ENCODE measurements at places on chromosomes 13 and 19.

- DNase-seq = no peak
These were observed 214.4 kb downstream of the RAP2A start for GRCh38 chr13:97648171-97648880.

DNA sequence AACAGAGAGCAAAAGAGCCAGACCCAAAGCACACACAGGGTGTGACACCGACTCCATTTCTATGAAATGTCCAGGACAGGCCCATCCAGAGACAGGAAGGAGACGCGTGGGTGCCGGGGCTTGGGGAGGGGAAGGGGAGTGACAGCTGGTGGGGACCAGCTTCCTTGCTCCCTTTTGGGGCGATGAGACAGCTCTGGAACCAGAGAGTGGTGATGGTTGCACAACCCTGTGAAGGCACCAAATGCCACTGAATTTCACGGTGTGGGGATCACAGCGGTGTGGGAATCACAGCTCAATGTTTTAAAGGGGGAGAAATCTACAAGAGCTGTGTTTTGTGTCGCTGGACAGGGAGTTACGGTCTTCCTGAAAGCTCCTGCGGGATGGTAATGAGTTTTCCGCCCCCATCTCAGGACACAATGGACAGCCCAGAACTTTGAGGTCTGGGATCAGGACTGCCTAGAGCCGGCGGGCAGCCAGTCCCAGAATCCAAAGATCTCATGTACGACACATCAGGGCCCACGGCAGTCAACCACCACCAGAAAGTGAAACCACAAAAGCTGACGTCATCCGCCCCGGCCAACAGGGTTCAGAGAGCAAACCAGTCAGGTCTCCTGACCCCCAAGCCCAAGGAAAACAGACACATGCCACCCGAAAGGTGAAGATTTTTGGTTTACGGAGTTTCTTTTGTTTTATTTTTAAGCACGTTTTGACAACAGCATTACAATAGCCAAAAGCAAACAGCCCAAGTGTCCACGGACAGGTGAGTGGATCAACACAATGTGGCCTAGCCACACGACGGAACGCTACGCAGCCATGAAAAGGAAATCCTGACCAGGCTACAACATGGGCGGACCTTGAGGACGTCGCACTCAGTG lies 7.3 kb downstream of the SGTA start:
- no peak for DNase-seq

DNA sequence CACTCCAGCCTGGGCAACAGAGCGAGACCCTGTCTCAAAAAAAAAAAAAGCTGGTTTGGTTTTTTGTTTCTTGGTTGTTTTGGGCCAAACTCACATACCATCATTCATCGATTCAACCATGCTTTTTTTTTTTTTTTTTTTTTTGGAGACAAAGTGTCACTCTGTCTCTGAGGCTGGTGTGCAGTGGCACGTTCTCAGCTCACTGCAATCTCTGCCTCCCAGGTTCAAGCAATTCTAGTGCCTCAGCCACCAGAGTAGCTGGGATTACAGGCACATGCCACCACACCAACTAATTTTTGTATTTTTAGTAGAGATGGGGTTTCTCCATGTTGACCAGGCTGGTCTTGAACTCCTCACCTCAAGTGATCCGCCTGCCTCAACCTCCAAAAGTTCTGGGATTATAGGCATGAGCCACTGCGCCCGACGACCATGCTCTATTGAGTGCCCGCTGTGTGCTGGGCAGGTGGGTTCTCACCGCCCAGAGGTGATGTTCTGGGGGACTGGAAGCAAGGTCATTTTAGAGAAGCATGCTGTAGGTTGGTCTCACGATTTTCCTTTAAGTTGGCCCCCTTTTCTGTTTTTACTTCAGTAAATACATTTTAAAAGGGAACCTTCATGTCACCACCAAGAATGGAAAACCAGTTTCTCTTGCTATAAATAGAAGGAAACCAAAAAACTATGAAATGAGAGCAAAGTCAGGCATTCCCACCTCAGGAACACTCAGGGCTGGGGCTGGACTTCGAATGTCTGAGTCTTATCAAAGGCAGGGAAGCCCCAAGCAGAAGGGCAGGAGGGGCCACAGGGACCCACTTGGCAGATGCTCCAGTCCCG lies 8.3 kb upstream of the JUND start:
- no peak for DNase-seq

DNA sequence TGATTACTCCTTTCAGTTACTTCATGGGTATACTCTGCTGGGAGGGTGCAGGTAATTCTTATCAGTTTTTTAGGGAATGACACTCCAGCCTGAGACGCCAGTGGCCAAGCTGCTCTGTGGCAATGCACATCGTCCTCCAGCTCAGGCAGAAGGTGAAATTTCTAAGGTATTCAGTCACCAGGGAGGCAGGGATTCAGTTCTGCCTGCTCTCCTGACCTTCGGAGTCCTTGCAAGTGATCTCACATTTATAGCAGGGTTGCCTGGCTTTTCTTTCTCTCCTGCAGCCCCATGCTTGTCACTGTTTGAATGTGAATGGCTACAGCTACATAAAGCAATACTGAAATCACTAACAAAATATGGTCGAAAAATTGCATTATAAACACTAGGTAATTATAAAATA lies 1447.5 kb downstream of the EFNB2 start:
- DNase-seq = no peak

DNA sequence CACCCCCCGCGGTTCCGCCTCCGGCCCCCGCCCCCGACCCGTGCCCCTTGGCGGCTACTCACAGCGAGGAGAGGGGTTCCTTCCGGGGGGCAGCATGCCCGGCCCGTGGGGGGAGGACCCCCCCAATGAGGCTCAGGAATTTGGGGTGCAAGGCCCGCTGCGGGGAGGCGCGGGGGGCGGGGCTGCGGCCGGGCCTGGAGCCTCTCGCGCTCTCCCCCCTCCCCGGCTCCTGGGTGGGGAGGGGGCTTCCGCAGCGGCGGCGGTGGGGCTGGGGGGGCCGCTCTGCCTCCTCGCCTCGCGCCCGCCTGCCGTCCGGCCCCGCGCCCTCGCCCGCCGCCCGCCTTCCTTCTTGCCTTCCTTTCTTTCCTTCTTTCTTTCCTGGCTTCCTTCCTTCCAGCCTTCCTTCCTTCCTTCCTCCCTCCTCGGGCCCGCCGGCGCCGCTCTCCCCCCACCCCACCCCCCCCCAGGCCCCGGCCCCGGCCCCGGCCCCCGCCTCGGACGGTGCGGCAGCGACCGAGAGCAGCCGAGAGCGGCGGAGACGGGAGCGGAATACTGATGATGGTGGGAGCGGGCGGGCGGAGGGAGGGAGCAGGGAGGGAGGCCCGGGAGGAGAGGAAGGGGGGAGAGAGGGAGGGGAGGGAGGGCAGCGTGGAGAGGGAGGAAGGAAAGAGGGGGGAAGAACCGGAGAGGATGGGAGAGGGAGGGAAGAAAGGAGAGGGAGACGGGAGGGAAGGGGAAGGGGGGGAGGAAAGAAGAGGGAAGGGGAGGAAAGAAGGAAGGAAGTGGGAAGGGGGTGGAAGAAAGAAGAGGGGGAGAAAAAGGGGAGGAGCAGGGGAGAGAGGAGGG lies at the start of gene LRRC4B:
Gene LRRC4B, minus strand, starts transcription at position 554 of the 846 bp plus-strand sequence. CDS start 19,597 bp downstream, outside the sequence.
- no peak for DNase-seq

- no peak for DNase-seq
These were observed 5.2 kb downstream of the LCP1 start for GRCh38 chr13:46176756-46177155.

DNA sequence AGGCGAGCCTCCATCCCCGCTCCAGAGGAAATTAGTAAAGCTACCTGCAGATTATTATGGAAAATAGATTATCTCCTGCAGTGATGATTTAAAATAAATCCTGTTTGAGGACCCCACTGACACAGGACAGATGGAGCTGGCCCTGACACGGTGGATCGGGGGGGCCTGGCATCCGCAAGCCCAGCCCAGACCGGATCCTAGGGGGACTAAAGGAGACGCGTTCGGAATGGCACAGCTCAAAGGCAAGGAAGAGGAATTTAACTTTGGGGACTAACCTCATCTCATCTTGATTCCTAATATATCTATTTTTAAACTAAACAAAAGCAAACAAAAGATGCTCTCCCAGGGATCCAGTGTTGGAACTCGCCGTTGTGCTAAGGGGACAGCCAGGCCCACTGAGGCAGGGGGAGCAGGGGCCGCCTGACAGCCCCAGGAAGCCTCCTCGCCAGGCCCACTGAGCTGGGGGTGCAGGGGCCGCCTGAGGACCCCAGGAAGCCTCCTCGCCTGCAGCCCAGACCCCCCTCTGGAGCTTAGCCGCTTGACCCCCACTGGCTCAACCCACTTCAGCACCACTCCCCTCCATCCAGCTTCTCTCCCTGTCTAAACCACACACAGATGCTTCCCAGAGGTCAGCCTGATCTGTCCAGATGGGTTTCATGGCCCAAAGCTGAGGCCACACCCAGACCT lies 78.6 kb downstream of the SPACA7 start:
- no peak for DNase-seq

DNA sequence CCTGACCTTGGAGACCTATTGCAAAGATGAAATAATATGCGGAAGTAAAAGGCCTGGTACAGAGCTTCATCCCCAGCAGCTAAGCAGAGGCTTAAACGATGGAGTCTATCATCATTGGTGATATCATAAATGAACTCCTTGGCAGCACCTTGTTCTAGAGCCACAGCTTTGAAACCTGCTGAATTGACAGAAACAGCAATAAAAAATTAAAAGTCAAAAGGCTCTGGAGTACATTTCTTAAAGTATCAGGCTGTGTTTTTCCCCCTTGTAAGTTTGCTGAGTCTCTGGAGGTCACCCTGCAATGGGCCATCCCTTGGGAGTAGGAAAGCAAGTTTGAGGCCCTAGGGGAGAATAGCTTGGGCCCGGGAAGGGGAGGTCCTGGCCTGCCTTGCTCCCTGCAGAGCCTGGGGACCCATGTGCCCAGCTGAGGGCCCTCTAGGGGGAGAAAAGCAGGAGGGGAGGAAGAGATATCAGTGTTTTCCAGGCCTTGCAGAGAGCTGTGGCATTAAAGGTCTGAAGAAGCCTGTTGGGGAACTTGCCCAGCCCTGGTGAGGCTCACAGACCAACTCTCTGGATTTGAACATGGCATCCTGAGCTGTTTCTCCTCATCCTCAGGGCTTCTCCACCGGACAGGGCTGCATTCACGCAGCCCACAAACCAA lies 416.1 kb downstream of the ZNF536 start:
- DNase-seq = no peak

- DNase-seq = no peak
These were observed 54.0 kb downstream of the LRCH1 start for GRCh38 chr13:46606970-46607369.

DNA sequence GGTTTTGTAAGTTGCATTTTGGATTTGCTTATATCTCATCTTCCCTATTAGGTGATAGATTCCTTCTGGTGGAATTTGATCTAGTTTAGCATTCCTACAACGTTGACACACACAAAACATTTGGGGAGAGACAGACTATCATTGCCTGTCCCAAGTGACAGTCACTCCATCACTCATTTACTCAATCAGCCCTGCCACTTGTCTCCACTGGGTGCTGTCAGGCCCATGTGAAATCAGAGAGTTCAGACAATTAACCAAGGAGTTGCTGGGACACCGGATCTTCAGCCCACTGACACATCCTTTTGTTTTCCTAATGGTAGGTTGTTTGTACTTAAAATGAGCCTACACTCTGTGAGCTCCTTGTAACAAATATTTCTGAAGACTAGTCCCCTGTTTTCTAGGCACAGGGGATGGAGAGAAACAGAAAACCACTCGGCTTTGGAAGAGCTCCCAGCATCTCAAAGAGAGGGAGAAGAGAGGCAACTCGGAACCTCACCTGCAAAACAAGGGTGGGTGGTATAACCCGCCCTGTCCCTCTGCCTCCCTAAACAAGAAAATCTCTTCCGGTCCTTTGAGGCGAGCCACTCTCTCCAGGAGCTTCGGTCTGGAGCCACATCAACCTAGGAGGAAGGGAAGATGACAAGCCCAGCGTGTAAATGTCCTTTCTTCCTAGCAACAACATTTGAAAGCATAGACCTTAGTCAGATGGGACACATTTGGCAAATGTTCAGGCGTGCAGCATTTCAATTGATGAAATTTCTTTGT lies 440.9 kb upstream of the KLF12 start:
- DNase-seq = no peak

DNA sequence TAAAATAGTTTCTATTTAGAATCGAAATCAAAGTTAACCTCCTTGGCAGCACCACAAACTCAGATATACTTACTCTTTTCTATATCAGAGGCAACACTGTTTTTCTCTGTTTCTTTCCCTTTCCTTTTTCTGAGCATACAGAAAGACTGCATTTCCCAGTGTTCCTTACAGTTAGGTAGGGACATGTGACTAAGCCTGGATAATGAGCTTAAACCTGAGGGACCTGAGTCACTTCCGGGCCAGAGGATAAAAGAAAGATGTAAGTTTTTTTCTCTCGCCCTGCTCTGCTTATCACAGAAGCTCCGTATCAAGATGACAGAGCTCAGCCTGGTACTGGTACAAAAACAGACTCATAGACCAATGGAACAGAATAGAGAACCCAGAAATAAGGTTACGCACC lies 531.9 kb downstream of the KLF12 start:
- no peak for DNase-seq

GRCh38 chr13:94427313-94427953 lies 52.0 kb downstream of the DCT start:
- DNase-seq = no peak

GRCh38 chr13:49643035-49643646 lies 14.8 kb downstream of the ARL11 start:
- DNase-seq = no peak

DNA sequence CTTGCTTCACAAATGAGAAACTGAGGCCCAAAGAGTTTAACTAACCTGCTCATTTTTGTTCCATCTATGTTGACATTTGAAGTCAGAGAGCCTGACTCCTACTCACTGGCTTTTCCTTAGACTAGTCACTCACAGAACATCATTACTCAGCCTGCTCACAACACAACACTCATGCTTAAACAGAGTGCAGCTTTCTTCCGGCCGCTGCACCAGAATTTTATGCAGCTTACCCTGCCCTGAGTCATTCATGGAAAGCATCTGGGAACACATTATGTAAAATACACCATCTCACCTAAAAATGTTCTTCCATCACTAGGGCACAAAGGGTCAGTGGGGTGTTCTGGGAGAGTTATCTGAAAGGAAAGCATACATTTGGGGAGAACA lies 303.4 kb downstream of the SPRY2 start:
- no peak for DNase-seq

DNA sequence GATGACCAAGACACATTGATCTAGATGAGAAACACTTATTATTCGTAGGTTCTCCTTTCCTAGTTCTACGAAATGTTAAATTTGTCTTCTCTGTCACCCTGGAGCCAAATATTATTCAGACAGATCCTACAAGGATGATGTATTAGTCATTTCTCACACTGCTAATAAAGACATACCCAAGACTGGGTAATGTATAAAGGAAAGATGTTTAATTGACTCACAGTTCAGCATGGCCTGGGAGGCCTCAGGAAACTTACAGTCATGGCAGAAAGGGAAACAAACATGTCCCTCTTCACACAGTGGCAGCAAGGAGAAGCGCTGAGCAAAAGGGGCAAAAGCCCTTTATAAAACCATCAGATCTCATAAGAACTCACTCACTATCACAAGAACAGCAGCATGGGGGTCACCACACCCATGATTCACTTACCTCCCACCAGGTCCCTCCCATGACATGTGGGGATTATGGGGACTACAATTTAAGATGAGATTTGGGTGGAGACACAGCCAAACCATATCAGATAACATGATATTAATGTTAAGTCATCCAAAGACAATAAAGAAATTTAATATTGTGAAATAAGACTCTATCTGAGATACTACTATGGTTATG lies 1248.8 kb upstream of the SLC10A2 start:
- no peak for DNase-seq

- DNase-seq = no peak
These were observed 1.5 kb downstream of the RPS11 start for GRCh38 chr19:49497789-49498103.

GRCh38 chr13:106415971-106416370 lies 119.5 kb downstream of the EFNB2 start:
- DNase-seq = no peak

GRCh38 chr19:58531034-58531840 lies 11.6 kb upstream of the ZBTB45 start:
- DNase-seq = no peak

All from central memory CD8-positive, alpha-beta T cell (primary cell).